ENCODE measurements at places on chromosomes 7 and 10.

DNA sequence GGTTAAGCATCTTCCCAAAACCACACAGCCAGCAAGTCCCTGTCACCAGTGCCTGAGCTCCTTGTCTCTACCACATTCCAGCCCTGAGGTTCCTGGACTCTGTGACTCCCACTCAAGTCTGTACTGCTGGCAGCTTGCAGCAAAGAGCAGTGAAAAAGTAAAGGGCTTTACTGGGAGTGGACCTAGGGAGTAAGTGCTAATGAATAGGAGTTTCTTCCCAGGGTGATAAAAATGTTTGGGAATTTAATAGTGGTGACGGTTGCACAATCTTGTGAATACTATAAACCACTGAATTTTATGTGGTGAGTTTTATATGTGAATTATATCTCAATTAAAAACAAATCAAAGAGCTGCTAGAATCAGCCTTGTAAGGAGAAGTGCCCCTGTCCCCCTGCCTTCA, 22.6 kb downstream of the HSPA12A start:
- no peak for DNase-seq

GRCh38 chr7:82382276-82382675, 61.3 kb downstream of the CACNA2D1 start:
- DNase-seq: no peak

DNA sequence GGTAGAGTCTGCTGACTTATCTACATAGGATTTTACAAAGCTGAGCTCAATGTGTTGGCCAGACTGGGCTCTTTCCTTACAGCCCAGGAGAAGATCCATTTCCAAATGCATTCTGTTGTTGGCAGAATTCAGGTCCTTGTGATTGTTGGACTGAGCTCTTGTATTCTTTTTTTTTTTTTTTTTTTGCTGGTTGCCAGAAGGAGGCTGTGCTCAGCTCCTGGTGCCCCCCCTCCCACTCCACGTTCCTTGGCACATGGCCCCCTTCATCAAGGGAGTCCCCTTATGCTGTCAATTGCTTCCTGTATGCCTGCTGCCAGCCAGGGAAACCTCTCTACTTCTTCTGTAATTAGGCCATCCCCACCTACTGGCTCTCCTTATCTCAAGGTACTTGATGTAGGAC, 518.1 kb upstream of the AKR1E2 start:
- DNase-seq: no peak

DNA sequence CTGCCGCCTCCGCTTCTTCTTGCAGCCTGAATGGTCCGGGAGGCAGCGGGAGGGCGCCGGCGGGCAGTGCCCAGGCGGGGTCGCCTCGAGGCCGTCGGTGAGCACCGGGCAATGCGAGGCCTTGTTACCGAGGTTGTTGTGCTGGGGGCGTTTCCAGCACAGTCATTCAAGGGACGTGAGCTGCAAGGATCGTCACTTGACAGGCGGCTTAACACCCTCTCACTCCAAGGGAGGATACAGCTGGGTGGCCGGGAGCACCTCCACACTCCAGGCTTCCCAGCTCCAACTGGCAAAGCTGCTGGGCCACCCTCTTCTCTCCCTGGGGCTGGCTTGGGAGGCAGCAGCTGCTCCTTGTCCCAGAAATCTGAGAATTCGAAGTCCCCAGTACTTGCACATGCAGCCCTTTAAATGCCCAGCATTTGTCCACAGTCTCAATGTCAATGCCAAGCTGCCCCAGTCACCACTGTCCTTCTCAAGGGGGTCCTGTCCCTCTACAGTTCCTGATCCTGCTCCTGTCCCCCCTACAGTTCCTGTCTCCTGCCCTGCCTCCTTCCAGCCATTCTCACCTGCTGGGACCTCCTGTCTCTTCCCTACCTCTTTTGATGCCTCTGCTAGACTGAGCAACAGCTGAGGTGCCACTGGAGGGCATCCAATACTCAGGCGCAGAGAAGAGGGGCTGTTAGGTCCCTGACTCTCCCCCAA, 4.4 kb upstream of the HOXA11 start:
- DNase-seq: no peak

DNA sequence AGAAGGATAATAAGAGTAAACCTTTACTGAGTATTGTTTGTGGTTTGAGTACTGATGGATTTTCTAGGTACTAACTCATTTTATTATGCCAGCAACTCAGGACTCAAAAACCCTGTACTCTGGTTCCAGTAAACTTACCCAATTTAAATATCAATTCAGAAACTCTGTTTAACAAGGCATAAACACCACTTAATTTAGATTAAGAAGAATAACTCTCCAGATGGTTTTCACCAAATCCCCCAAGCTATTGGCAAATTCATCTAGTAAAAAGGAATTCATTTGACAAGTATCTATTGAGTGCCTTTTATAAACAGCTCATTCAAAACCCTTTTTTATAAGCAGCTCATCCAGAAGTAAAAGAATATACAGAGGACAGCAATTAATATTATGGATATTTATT, 572.4 kb downstream of the PHTF2 start:
- DNase-seq: no peak

DNA sequence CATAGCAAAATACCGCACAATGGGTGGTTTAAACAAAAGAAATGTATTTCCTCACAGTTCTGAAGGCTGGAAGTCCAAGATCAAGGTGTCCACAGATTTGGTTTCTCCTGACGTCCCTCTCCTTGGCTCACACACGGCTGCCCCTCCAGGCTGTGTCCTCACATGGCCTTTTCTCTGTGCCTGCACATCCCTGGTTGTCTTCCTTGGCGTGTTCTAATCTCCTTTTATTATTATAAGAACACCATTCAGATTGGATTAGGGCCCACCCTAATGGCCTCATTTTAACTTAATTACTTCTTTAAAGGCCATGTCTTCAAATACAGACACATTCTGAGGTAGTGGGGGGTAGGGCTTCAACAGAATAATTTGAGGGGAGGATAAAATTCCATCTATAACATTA, 87.9 kb downstream of the FZD1 start:
- no peak for DNase-seq

GRCh38 chr10:112532956-112533355, 85.9 kb downstream of the VTI1A start:
- no peak for DNase-seq

GRCh38 chr7:82699773-82700186, 256.2 kb upstream of the CACNA2D1 start:
- no peak for DNase-seq

GRCh38 chr7:2274666-2275065, 32.6 kb downstream of the NUDT1 start:
- DNase-seq: no peak
